ENCODE measurements at places on chromosomes 5 and 9.

- no peak for DNase-seq
Observed at GRCh38 chr9:37996819-37997217, 72.2 kb downstream of the SHB start.

GRCh38 chr9:26673261-26673660 is 219.3 kb downstream of the CAAP1 start:
- DNase-seq, result no peak

- peak; percentile 72 for DNase-seq
Observed at GRCh38 chr5:173324115-173325001, 3.9 kb downstream of the STC2 start.

GRCh38 chr5:95891499-95891898 is 69.0 kb upstream of the GLRX start:
- no peak for DNase-seq

GRCh38 chr5:9895302-9895645 is 265.1 kb upstream of the TAS2R1 start:
- DNase-seq, result no peak

GRCh38 chr5:125316915-125317535 is 570.6 kb upstream of the ZNF608 start:
- DNase-seq, result no peak

- DNase-seq, result peak; percentile 36
Observed at GRCh38 chr5:88675708-88676636, 207.0 kb downstream of the MEF2C start.

GRCh38 chr9:117929868-117930267 is 225.7 kb downstream of the TLR4 start:
- DNase-seq, result no peak

- no peak for DNase-seq
Observed at GRCh38 chr9:88889386-88889785, 101.9 kb upstream of the S1PR3 start.

All from hematopoietic multipotent progenitor cell treated with erythropoietin and hydrocortisone succinate and interleukin-3 and kit ligand, for 6 days (in vitro differentiated cells).